Ureter (tissue), 1 donor: ENCODE measurements at places on chromosomes 2 and 18. TPM values are rescaled to one million over a fixed set of nuclear protein-coding genes. Genes with fewer than 3 reads are reported as not detected.

DNA sequence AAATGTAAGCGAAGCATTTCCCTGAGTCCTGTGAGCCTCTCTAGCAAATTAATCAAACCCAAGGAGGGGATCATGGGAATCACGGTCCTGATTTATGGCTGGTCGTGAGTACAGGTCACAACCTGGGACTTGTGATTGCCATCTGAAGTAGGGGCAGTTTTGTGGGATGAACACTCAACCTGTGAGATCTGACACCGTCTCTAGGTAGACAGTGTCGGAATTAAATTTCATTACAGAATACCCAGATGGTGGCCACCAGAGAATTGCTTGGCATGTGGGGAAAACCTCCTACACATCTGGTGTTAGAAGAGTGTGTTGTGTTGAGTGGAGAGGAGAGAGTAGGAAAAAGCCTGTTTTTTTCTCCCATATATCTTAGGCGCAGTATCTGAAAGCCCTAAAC is 12.5 kb downstream of the CAPN14 start:
- peak; percentile 15 for DNase-seq

DNA sequence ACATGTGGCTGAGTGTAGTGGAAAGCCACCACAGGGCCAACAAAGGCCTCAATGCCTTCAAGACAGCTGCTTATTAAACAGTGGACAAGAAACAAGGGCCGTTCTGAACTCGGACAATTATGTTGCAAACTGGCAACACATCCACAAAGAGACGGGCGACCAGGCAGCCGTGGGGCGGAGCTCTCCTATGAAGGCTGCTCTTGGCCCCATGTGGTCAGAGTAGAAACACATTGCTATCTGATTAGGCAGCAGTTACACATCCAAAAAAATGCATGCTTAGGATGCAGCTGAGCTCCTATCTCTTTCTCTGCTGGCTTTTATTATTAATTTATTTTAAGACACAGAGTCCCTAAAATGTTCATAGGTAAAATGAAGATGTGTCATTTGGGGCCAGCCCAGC is 163.4 kb downstream of the TMEM163 start:
- DNase-seq: no peak

DNA sequence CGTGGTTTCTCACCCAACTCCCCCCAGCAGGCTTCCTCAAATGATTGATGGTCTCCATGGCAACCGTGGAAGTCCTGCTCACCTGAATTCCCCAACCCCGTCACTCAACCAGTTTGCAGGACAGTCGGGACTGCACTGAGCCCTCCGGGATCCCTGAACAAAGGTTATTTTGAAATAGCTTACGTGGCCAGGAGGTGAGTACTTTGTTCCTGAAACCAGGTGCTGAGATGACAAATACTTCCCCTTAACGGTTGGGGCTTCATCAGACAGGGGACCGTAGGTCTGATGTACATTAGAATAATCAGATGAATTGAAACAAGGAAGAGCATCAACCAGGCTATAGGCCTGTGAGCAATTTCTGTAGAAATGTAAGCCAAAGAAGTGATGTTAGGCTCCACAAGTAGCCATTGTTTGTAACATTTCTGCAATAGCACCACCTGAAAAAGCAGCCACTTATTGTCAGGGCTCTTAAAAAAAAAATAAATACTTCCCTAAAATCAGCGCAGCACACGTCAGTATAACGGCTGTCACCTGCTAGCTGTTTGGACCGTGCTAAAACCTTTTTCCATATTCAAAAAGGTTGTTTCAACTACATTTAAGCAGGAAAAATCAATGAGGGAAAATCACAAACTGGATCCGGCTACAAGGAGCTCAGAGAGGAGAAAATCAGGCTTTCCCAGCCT is 206.4 kb upstream of the ID2 start:
- DNase-seq: no peak

DNA sequence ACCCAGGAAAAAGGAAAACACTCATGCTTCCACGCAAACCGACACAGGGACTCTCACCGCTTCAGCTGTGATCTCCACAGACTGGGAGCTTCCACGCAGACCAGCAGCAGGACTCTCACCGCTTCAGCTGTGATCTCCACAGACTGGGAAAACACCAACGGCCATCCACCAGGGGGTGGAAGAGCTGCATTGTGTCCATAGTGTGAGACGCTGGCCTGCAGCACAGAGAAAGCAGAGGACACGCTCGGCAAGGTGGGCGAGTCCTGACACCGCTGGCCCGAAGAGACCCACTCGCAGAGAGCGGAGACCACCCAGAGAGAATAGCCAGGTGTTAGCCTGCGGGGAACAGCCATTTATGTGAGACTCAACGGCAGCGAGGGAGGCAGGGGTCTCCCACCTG is 42.5 kb upstream of the NFATC1 start:
- no peak for DNase-seq

GRCh38 chr2:44952143-44952805 is 10.8 kb downstream of the SIX3 start:
- no peak for DNase-seq

GRCh38 chr18:51537487-51537886 is 340.0 kb upstream of the MEX3C start:
- no peak for DNase-seq

- no peak for DNase-seq
Measured at GRCh38 chr2:71776227-71776626, 322.9 kb downstream of the DYSF start.

DNA sequence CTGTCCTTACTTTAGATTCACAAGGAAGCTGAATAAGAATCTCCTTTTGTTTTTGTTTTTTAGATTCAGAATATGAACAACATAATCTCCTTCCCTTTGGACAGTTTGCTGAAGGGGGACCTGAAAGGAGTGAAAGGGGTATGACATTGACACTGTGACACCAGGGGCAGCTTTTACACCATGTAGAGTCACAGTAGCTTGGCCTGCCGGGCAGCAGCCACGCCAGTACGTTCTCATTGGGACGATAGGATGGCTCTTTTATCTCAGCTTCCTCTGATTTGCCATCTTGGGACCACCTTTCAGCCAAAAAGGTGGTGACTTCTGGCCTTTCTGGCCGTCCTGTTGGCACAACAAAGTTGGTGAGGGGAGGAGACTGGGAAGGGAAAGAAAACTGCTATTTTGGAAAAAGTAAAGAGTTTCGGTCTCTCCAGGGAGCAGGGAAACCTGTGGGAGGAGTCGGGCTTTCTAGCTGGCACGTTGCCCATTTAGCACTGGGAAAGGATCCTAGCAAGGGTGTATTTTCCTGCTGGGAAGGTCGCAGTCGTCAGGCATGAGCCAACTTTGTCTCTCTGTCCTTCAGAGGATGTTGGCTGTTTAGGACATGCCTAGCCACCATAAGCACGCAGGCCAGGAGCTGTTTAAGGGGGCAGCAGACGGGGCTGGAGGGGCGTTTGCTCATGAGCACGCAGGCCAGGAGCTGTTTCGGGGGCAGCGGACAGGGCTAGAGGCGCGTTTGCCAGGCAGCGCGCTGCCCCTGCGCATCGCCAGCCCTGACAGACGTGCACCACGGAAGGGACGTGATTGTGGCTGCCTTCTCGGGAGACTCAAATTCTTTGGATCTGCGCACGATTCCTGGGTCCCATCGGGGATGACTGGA is 104.6 kb downstream of the ITGB1BP1 start:
- no peak for DNase-seq

DNA sequence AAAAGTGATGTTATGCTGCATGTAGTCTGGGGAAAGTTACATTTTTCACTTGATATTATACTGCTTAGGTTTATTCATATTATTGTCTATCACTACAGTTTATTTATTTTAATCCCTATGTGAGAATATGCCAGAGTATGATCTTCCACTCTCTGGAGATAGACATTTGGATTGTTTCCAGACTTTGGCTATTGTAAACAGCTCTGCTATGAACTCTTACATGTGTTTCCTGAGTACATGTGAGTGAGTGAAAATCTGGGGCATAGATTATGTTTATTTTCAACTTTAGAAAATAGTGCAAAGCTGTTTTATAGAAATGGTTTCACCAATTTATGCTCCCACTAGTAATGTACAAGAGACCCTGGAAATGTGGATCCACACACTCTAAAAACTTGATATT is 49.0 kb upstream of the EPAS1 start:
- DNase-seq: no peak

- DNase-seq: no peak
Measured at GRCh38 chr18:37305066-37305465, 260.5 kb downstream of the CELF4 start.

GRCh38 chr2:207513551-207514257 is 16.1 kb upstream of the CREB1 start:
- no peak for DNase-seq

DNA sequence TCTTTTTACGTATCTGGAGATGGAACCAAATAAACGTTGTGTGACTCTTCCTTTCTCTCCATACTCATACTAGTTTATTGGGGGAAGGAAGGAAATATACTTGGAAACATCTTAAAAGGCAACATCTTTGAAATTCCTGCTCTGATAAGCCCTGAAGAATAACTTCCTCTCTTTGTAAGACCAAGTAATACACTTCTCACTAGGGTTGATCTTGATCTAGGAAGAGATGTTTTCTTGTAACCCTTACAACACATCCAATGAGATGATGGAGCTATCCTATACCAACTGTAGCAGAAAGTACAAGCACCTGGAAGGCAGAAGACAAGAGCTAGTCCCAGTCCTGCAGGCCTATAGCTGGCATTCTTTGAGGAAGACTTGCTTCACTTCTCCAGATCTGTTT is 2.0 kb downstream of the ANKRD44 start:
- no peak for DNase-seq

DNA sequence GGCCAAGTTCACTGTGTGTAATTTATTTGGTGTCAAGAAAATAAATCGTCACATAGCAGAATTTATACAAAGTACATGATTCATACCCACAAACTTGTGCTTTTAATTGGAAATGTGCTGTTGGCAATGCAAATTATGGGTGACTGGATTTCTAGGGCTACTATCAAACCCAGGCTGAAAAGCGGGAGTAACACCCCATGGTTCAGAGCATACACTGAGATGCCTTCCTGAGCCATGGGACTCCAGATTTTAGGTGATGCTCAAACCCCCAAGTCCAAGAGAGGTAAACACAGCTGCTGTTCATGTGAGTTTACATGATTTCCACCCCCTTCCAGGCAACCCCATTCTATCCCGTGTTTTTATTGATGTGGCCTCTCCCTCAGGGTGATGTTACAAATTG is 565.9 kb upstream of the ID2 start:
- no peak for DNase-seq

DNA sequence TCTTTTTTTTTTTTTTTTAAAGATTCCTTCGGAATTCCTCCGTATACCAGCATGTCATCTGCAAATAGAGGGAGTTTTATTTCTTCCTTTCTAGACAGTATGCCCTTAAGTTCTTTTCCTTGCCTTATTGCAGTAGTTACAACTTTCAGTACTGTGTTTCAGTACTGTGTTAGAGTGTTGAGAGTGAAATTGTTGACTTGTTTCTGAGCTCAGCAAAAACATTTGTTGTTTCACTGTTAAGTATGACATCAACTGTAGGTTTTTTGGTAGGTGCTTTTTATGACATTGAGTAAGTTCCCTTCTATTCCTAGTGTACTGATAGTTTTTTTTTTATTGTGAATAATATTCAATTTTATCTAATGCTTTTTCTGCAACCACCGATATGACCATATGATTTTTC is 43.9 kb downstream of the ACVR2A start:
- no peak for DNase-seq

DNA sequence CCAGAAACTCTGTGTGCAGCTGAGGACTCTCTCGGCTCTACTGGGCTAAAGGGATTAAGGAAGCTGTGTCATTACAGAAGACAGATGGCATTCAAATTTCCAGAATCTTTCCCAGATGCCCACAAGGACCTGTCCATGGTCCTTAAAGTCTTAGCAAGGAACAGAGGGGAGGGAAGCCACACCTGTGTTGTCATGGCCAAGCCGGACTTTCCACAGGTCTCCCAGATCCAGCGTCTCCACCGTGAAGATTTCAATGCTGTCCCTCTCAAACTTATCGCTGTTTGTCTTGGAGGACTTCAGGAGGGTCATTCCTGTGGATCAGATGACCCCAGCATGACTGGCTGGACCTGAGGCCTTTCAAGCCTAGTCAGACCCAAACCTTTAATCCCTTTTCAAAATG is 114.5 kb downstream of the LOXHD1 start:
- no peak for DNase-seq

DNA sequence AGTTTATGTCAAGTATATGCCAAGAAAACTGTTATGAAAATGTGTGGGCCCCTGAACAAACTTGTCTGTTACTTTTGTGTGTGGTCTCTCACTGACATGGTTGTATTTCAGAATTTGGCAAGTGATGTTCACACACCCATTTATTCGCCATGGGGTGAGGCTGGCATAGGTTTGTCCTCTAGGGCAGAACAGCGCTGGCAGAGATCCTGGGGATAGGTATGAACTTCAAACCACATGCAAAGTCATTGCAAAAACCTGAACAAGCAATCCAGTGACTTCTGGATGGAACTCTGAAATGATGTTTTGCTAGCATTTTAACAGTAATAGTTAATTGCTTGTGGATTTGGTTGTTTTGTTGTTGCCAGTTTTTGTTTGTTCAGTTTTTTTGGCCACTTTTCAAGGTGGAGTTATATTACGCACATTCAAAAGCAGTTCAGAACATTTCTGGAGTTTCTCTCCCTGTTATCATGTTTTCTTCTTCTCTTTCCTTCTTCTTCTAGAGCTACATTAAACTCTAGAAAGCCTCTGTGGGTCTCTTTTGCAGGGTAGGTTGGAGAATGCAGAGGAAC is 78.5 kb downstream of the MDH1 start:
- DNase-seq: no peak

DNA sequence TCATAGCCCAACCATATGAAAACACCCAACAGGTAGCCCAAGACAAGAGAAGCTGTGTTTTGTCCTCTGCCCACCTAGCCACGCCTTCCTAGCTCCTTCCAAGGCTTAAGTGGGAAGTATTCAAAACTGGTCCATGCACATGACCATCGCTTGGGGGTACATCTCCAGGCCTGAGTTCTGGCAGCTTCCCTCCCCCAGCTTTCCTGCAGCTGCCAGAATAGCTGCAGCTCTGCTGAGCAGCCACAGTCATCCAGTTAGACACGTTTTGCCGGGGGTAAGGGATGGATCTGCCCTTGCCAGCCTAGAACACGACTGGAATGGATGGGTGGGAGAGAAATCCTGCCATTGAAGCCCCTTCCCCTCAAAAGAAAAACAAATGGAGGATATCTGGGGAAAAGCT is 166.8 kb downstream of the NRP2 start:
- DNase-seq: no peak

- DNase-seq: no peak
Measured at GRCh38 chr2:28981016-28981441, at the start of gene TOGARAM2. Gene TOGARAM2 (plus strand): TSS chr2:28981298. CDS start chr2:28994835, 13,537 bp downstream.

DNA sequence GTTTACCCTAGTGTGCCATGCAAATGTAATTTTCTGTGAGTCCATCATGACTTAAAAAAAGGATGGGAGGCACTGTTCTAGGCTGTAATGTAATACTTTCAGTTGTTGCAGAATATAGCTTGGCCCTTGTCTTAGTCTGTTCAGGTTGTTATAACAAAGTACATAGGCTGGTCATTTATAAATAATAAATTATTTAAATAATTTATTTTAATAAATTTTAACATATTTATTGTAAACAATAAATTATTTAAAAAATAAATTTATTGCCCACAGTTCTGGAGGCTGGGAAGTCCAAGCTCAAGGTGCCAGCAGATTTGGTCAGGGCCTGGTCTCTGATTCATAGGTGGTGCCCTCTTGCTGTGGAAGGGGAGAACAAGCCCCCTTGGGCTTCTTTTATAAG is 35.2 kb downstream of the RAPGEF4 start:
- DNase-seq: no peak

The POTEC gene
- total RNA-seq: not detected

The TMEM200C gene
- total RNA-seq: 0.60 TPM

The FABP1 gene
- total RNA-seq: not detected
